SJCRH30 (cell line): ENCODE measurements at places on chromosomes 2 and 18.

GRCh38 chr2:150586858-150587257 lies 99.4 kb upstream of the RND3 start:
- DNase-seq, result no peak

DNA sequence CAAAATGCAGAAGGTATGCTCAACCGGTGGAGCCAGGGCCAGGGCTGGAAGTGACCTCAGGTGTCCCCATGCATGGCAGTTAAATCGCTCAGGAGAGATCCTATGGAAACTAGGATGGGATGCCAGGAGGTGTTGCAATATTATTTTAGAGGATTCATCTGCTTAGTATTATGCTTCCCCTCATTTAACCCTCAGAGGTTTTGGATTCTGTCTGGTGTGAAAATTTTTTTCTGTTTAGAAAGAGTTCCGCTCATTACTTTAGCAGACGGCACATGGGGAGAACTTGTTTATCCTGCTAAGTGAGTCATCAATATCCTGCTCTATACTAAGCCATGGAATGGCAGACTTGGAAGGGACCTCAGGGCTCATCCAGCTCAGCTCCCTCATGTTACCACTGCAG lies 42.5 kb downstream of the TRIB2 start:
- peak; percentile 29 for DNase-seq

- DNase-seq, result peak; percentile 75
These were observed 37.5 kb upstream of the ZBTB7C start for GRCh38 chr18:48446582-48447225.

DNA sequence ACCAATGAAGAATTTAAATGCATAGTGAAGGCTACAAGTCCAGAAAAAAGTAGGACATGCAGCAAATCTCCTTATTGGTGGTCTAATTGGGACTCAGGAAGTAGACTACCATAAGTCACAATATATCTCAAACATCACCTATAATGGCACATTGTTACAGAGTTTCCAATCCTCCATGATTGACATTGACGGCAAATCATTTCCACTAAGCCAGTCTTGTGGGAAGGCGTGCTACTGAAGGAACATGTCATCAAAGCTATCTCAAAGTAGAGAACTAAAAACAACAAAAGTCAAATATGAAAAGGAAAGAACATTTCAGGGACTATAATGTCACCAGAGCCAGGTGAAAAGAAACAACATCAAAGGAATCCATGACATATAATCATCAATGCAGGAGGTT lies 166.4 kb upstream of the PID1 start:
- no peak for DNase-seq
